ENCODE measurements at places on chromosomes 2 and 18.

- no peak for DNase-seq
Measured at GRCh38 chr18:28193177-28193778, 16.3 kb upstream of the CDH2 start.

GRCh38 chr2:240524963-240525718 is 32.6 kb downstream of the ANKMY1 start:
- DNase-seq, result no peak

DNA sequence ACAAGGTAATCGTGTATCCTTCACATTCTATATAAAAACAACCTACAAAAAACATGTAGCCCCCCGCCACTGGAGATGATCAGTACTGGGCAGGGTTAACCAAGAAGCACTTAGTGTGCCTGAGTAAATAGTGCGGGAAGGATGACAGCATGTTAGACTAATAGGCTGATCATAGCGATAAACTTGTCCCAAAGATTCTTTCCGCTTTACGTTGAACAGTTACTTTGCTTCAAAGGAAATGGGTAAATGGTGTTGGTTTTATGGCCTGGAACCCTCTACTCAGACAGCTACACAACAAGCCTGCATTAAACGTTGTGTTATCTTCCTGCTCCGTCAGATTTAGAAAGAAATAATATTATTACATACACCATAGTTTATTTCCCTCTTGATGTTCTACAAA is 67.7 kb downstream of the CTAGE1 start:
- no peak for DNase-seq

DNA sequence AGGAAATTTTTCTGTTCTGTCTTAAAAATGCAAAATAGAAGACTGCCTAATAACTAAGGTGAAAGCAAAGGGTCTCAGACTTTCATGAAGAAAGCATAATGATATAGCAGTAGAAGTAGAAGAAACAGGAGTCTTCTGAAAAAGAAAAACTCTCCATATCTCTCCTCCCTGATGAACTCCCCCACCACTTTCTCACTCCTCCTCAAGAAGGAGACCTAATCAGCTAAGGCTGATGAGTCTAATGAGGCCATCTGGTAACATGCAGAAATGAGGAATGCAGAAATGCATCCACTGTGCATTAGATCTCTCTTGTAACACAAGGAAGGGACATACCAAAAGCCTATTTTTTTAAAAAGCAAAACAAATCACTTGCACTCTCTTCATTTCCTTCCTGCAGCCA is 273.7 kb upstream of the UBE2E3 start:
- no peak for DNase-seq

DNA sequence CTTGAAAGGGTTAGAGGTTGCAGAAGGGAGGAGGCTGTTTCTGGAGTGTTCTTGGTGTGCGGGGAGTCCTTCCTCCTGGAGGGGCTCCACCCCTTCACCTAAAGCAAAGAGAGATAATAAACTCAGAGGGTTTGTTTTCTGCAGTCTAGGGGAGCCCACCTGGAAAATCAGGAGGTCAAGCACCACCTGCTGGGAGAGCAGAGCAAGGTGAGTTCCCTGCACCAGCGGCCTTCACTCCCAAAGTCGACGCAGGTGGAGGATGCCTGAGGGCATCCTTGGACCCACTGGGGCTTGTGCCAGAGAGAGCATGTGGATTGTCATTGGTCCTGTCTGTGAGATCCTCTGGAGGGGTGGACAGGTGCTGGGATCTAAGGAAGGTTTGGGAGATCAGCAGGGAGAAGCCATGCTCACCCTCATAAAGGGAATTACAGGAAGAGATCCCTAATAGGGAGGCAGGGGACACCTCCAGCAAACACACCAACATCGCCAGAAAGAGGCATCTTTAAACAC is 116.7 kb downstream of the KCNF1 start:
- no peak for DNase-seq

DNA sequence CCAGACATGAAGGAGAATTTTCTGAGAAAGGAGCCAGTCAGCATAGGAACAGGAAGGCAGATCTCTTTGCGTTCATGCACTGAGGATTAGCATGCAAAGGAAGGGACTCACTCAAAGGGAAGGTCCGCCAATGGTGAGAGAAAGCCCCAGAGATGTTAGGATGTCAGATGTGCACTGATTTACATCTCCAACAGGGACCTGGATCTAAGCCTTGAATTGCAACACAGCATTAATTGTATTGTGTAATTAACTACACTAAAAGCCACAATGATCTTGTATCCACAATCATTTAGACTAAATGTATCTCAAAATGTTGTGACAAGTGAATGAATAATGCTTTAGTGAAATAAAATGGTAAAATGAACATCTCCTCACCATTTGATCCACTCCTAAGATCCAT is 4.2 kb downstream of the SERPINB5 start:
- no peak for DNase-seq

DNA sequence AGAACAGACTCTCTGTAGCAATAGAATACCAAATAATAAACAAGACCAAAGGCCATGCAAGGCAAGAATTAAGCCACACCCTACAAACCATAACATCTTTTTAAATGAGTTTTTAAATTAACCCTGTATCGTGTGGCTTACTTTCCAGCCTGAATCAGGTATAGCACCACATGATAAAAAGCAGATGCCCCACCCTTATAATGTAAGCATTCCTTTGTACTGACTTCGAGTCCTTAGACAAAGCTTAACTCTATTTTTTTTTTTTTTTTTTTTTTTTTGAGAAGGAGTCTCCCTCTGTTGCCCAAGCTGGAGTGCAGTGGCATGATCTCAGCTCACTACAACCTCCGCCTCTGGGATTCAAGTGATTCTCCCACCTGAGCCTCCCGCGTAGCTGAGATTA is 1.7 kb upstream of the C2orf42 start:
- DNase-seq, result no peak

All from fibroblast of upper back skin (primary cell).